Activated CD8-positive, alpha-beta memory T cell treated with anti-CD3 and anti-CD28 coated beads for 1 hour (primary cell): ENCODE measurements at places on chromosomes 3 and 15.

GRCh38 chr3:178538056-178538455 is 1.8 kb downstream of the KCNMB2 start:
- no peak for DNase-seq

- no peak for DNase-seq
Observed at GRCh38 chr15:26261413-26261812, 398.3 kb upstream of the ATP10A start.

GRCh38 chr3:76570436-76571057 is 469.4 kb upstream of the ROBO2 start:
- DNase-seq = no peak

- no peak for DNase-seq
Observed at GRCh38 chr3:105022813-105023212, 343.9 kb upstream of the ALCAM start.

- no peak for DNase-seq
Observed at GRCh38 chr15:98422130-98422478, 226.2 kb upstream of the IGF1R start.

DNA sequence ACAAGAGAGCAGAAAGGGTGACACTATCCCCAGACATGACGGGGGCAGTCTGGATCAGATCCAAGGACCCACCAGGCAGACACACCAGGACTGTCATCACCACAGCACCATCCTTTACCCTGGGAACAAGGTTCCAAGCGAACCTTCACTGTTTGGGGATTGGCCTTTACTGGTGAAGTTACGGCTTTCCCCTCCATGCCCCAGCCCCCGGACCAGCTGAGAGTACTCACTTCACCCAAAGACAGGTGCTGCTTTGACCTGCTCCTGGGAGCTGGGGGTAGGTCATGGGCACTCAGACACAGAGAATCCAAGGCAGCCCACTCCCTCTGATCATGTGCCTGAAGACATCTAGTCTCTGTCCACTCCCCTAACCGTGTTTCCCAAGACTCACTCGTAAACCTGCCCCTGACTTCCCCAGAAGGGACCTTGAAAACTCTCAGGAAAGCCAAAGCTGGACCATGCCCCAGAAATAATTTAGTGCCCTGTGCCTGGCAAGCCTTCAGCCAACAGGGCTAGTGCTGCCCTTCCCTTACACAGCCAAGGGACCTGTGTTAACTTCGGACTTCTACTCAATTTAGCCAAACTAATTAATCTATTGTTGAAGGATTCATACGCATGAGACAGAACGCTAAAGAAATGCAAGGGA is 2.8 kb downstream of the RRP9 start:
- DNase-seq = no peak

- no peak for DNase-seq
Observed at GRCh38 chr3:68173012-68173634, 518.7 kb upstream of the SUCLG2 start.

DNA sequence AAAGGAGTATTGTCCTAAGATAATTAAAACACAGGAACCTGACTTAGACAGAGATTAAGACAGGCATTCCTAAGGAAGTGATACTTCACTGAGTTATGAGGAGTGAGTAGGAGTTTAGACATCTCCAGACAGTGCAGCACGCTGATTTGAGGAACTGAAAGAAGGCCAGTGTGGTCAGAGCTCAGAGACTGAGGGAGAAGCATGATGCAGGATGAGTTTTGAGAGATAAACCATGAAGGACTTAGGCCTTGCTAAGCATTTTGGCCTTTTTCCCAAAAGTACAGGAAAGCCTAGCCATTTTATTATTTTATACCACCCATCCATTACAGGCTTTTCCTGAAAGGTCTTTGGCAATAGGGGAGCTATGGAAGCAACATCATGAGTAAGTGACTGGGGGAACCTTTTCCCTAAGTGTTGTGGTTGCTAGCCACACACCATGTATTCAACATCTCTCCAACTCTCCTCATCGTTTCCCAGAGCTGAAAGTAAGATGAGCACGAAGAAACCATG is 375.6 kb upstream of the TPRG1 start:
- no peak for DNase-seq

GRCh38 chr3:110708156-110708555 is 363.5 kb upstream of the NECTIN3 start:
- no peak for DNase-seq

DNA sequence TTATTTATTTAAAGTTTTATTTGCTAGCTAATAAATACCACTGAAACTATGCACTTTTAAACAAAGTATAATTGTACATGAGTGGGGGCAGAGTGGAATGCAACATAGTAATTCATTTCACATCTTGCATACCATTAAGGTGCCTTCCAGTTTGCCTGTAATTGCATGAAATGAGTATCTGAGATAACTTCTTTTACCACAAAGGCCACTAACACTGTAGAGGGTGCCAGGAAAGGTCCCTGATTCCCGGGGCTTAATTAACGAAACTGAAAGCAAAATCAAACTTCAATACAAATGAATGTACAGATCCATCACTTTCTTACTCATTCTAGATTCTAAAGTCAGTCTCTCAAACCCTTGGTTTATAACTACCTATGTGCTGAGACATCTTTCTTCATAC is 2.1 kb downstream of the CD47 start:
- DNase-seq = no peak

- DNase-seq = no peak
Observed at GRCh38 chr3:67744699-67745098, 90.3 kb upstream of the SUCLG2 start.

- DNase-seq = no peak
Observed at GRCh38 chr15:39499681-39500080, 81.2 kb upstream of the THBS1 start.

GRCh38 chr3:143041903-143042302 is 40.5 kb downstream of the U2SURP start:
- DNase-seq = no peak

GRCh38 chr15:82663186-82663600 is 16.0 kb upstream of the CPEB1 start:
- no peak for DNase-seq

GRCh38 chr15:100849021-100849854 is 30.4 kb upstream of the ALDH1A3 start:
- DNase-seq = peak; percentile 37

DNA sequence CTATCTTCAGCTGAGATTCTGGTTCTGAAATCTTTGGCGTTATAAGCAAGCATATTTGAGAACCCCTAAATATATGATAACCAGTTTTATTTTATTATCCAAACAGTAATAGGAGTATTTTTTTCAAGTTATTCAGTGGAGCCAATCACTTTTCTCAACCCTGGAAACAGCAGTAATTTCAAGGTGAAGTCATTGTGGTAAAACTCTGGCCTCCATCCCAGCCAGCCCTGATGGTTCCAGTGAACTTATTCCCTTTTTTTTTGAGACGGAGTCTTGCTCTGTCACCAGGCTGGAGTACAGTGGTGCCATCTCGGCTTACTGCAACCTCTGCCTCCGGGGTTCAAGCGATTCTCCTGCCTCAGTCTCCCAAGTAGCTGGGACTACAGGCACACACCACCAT is 545.4 kb upstream of the IL12A start:
- DNase-seq = no peak

GRCh38 chr15:36951731-36952247 is 148.6 kb downstream of the MEIS2 start:
- no peak for DNase-seq

- DNase-seq = no peak
Observed at GRCh38 chr15:39589815-39590644, 9.2 kb downstream of the THBS1 start.

DNA sequence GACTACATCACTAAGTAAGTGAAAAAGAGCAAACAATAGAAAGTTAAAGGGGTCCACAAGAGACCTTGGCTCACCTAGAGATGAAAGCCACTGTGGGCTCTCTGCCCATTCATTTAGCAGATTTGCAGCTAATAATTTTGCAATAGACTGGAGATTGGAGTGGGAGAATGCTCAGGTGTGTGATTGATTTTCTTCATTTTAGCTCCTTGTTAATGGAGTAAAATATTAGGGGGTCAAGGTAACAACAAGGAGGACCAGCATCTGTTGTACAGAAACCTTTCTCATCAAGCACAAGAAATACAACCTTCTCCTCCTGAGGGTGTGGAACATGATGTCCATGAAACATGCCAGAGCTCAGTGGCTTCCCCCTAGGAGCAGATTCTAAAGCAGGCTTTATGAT is 63.2 kb downstream of the TMEM266 start:
- no peak for DNase-seq
